ENCODE measurements at places on chromosomes 1 and 21.

- no peak for DNase-seq
These were observed 99.0 kb upstream of the LBR start for GRCh38 chr1:225526878-225527277.

GRCh38 chr1:92029241-92029922 lies 403 bp upstream of the EPHX4 start:
- DNase-seq, result no peak

DNA sequence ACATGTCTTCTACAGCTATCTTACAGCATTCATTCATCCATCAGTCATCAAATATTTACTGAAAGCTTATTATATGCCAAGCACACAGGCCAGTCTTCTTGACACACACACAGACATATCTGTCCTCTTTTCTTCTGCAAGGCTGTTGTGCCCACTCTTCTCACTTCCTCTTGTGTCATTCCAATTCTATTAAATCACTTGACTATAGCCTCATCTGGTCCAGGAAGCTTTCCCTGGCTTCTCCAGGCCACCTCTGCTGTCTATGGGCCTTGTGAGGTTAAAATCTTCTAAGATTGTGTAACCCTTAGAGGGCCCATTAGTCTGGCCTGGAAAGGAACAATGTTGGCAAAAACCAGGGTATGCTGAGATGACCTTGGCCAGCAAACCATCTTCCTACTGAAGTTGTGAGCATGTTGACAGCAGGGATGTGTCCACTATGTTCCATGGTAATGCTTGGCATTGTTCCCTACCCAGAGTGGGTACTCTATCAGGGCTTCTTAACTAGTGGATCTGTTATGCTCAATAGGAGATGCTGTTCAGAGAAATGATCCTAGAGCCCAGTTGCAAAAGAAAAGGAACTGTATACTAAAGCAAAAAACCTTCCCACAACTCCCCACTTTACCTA lies 5.3 kb downstream of the TRAF3IP3 start:
- DNase-seq, result no peak

- DNase-seq, result no peak
These were observed 17.9 kb downstream of the B3GALNT2 start for GRCh38 chr1:235486321-235486720.

GRCh38 chr1:91651661-91652071 lies 151.0 kb downstream of the CDC7 start:
- peak; percentile 86 for DNase-seq

DNA sequence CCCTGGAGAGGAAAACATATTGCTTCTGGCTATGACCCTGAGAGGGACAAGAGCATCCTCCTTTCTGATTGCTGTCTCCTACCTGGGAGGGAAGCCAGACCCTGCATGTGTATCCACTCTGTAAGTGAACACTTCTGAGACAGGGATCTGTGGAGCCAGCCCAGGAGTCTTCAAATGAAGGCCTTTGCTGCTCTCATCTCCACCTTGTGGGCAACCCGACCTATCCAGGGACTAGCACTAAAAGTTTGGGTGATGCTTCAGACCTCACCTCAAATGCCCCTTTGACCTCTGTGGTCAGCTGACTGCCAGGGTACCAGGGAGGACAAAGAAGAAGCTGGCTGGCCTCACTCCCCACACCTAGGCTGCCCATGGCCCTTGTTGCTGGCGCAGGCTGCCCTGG lies 64.7 kb downstream of the KCND3 start:
- no peak for DNase-seq

DNA sequence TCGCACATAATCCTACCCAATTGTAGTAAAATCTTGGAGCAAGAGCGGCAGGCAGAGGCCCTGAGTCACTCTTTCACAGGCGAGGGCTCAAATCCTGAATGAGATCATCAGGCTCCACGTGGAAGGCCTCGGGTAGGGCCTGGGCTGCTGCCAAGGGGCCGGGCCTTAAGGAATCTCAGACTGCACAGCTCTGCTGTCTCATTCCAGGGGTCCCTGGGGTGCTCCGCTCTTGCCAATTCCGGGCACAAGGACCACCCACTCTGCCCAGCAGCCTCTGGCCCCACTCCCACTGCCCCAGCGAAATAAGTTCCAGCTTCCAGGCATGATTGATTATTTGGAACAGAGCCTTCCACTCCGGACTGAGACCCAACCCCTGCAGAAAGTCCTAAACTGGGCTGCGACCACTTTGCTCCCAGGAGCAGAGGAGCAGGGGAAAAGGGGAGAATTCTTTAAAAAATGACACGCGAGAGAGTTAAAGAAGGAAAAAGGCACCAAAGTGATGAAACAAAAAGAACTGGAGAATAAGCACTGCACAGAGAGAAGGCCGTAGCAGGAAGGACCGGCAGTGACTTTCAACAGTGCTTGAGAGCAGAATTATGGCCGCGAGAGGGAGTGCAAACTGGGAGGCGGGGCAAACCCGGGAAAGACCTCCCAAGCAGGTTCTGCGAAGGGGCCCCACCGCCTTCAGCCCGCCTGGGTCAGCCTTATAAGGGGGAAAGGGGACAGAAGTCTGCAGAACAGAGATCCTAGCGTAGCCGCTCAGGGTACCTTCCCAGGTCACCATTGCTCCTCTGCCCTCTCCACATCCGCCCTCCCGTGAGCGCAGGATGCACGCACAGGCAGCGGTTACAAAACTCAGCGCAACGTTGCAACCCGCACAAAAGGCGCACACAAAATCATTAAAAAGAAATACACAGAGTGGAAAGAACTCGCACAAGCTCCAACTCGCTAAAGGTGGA lies 2.0 kb downstream of the ADAMTS1 start:
- DNase-seq, result peak; percentile 97

All from femur (tissue), 1 donor.